ENCODE measurements at places on chromosomes 1 and 21. TPM values are rescaled to one million over a fixed set of nuclear protein-coding genes. Genes with fewer than 3 reads are reported as not detected.

PEAR1 gene
- total RNA-seq: 5.6 TPM

C1orf56 gene
- 1.7 TPM for total RNA-seq

TSTD1 gene
- total RNA-seq: 34.8 TPM

COL8A2 gene
- 24.3 TPM for total RNA-seq

HTR6 gene
- under 0.01 TPM for total RNA-seq

CASQ1 gene
- total RNA-seq: not detected

All from smooth muscle cell of trachea (primary cell).